ENCODE measurements at places on chromosomes 12 and 14.

GRCh38 chr12:132549059-132549458, 59.1 kb downstream of the FBRSL1 start:
- no peaks in the 10 kb centered on the region for H3K27me3 ChIP-seq
- no peak overlapping the region for H3K27ac ChIP-seq

DNA sequence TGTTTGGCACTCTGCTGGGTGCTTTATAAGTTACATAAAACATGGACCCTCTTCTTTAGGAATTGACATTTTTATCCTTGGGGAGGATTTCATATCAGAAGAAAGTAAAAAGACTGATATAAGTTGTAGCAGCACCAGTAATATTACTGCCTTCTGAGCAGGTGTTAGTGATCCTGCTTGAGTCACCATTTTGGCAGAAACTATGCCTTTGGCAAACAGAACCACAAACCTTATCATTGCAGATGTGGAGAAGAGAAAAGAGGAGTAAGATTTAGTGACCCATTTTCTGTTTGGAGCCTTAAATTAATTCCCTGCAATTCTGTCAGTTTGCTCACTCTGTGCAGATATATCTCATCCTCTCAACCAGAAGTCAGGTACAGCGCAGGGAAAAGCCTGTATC, 23.0 kb downstream of the ZNF410 start:
- H3K36me3 ChIP-seq: peaks cover 68% of the 10 kb centered on the region
- H3K4me3 ChIP-seq: no peak overlapping the region
- no peak for DNase-seq
- H3K4me1 ChIP-seq: peaks cover 6% of the 10 kb centered on the region

DNA sequence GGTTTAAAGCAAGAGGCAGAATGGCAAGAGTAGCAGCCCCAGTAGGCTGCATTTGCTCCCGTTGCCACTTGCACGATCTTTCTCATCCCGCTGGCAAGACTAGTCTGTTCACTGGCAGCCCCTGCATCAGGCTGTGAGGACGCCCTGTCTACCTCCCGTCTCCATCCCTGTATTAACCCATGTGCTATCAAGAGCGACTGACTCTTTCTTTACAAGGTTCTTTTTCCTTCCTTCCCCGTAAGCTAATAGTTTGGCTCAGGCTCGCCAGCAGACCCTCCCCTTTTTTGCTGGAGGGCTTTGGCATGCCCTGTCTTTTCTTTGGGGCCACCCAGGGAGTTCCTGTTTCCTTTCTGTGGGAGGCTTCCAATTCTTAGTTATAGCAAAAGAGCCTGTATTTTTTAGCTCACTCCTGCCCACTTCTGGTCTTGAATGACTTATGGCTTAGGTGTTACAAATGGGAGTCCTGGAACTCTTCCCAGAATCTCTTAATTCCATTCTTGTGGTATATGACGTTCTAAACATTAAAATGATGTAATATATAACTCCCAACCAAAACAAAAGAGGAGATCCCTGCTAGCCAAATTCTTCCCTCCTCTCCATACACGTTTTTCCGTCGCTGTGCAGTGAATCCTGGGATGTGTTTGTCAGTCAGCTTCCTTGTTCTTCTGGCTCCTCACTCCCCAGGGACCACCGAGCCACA, 149.0 kb downstream of the PRKCH start:
- DNase-seq: no peak
- peak overlapping the region; percentile 84 for H3K4me3 ChIP-seq
- peaks cover 48% of the 10 kb centered on the region for H3K36me3 ChIP-seq
- peaks cover 89% of the 10 kb centered on the region for H3K4me1 ChIP-seq
- H3K27ac ChIP-seq: peak overlapping the region; percentile 75

DNA sequence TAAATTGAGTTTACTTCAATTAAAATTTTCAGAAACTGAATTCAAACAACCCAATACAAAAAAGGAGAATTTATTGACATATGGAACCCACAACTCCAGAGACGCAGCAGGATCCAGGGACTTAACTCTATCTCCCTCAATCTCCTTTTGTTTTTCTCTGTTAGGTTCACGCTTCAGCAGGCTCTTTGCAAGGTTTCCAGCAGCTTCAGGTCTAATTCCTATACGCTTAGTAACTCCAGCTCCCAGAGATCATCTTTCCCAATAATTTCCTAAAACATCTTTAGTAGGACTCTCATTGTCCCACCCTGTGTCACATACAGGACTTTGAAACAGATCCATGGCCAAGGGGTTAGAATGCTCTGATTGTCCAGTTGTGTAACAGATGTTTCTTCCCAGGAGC, 175.2 kb downstream of the RMST start:
- H3K36me3 ChIP-seq: no peaks in the 10 kb centered on the region
- no peak overlapping the region for H3K27ac ChIP-seq
- no peak for DNase-seq
- H3K4me3 ChIP-seq: no peak overlapping the region

- no peak for DNase-seq
- no peaks in the 10 kb centered on the region for H3K27me3 ChIP-seq
- no peak overlapping the region for H3K4me3 ChIP-seq
- H3K27ac ChIP-seq: no peak overlapping the region
These were observed 75.9 kb upstream of the ANO2 start for GRCh38 chr12:6020930-6021329.

GRCh38 chr14:80215081-80215480, 3.8 kb upstream of the DIO2 start:
- H3K4me3 ChIP-seq: no peak overlapping the region
- no peak for DNase-seq
- H3K36me3 ChIP-seq: no peaks in the 10 kb centered on the region
- no peaks in the 10 kb centered on the region for H3K4me1 ChIP-seq

DNA sequence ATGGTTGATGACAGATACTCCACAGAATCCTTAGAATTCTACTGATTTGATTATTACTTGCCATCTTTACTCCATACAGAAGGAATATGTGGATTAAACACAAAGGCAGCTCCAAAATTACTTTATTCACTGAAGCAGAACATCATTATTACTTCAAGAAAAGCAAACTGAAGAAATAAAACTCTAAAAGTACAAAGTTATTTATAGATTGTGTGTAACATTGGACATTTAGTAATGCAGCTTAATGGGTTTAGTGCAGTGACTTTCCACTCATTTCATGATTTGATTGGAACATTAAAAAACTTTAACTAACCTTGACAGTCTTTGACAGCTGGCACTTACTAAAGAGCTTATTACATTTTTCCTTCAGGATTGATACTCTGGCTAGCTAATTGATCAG, 59.0 kb upstream of the ATP2A2 start:
- no peak overlapping the region for H3K27ac ChIP-seq
- no peak for DNase-seq
- H3K27me3 ChIP-seq: peaks cover 3% of the 10 kb centered on the region

GRCh38 chr14:95272057-95272456, 47.7 kb downstream of the CLMN start:
- DNase-seq: no peak
- peaks cover 13% of the 10 kb centered on the region for H3K4me1 ChIP-seq
- no peaks in the 10 kb centered on the region for H3K36me3 ChIP-seq
- no peaks in the 10 kb centered on the region for H3K27me3 ChIP-seq
- H3K27ac ChIP-seq: no peak overlapping the region

DNA sequence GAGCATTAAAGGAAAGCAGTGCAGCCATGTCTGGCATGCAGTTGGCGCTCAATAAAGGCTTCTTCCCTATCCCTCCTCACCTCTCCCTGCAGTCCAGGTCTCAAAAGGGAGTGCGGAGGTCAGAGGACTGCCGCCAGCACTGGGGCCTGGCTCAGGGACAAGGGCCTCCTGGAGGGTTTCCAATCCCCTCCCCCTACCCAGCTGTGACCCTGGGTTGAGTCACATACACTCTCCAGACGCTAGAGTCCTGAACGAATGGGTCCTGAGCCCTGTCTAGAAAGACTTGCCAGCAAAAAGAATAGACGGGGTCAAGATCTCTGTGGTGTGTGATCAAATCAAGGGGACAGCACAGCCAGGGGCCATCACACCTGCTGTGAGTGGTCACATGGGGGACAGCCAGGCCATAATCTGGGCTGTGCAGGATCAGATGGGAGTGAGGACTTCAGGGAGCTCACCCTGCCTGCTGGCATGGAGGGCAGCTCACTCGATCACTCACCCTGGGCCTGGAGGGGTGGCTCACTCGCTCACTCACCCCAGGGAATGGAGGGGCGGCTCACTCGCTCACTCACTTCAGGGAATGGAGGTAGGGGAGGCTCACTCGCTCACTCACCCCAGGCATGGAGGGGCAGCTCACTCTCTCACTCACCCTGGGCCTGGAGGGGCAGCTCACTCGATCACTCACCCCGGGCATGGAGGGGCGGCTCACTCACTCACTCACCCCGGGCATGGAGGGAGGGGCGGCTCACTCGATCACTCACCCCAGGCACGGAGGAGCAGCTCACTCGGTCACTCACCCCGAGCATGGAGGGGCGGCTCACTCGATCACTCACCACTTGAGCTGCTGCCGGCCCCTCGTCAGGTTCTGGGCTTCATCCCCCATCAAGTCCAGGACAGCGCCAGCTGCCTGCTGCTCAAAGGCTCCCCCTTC, 12.8 kb downstream of the CFAP73 start:
- DNase-seq: no peak
- peaks cover 46% of the 10 kb centered on the region for H3K36me3 ChIP-seq
- no peak overlapping the region for H3K4me3 ChIP-seq

DNA sequence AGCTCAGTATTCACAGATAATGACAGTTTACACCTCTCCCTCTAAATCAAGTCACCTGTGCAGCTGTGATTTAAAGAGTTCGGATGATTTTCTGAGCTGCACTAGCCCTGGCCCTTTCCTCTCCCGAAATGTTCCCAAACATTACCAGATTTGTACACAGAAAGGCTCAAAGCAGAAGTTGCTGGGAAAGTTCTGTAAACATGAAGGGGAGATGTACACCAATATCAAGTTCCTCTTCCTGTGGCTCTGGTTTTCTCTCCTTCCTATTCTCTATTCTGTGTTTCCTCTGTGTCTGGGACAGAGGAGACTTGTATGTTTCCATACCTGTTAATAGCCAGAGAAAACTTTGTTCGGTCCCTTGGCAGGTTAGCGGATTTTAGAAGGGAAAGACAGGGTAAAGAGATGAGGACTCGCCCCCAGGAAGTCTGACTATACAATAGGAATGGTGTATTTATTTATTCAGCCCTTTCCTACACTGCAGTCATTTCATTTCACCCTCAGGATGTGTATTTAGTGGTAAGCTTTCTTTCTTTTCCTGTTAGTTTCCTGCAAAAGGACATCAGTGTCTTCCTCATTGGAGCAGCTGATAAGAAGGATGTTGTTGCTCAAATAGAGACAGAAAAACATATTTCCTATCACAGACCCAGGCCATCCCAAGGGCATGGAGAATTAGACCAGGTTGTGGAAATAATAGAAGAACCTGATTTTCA, 7.6 kb upstream of the NUMB start:
- DNase-seq: no peak
- H3K36me3 ChIP-seq: peaks cover 1% of the 10 kb centered on the region
- H3K27ac ChIP-seq: peak overlapping the region; percentile 19
- no peaks in the 10 kb centered on the region for H3K27me3 ChIP-seq
- peaks cover 65% of the 10 kb centered on the region for H3K4me1 ChIP-seq

GRCh38 chr12:32135967-32136366, 29.3 kb downstream of the BICD1 start:
- peaks cover 8% of the 10 kb centered on the region for H3K27me3 ChIP-seq
- no peaks in the 10 kb centered on the region for H3K36me3 ChIP-seq
- H3K27ac ChIP-seq: no peak overlapping the region
- no peak for DNase-seq
- no peak overlapping the region for H3K4me3 ChIP-seq

- no peaks in the 10 kb centered on the region for H3K27me3 ChIP-seq
- no peak overlapping the region for H3K27ac ChIP-seq
- H3K36me3 ChIP-seq: no peaks in the 10 kb centered on the region
- H3K4me3 ChIP-seq: no peak overlapping the region
These were observed 463.4 kb upstream of the TMEM132C start for GRCh38 chr12:127803545-127803944.

All from activated T-helper 1 cell treated with anti-CD3 and anti-CD28 coated beads, Interleukin-12 subunit alpha, Interleukin-12 subunit beta, Interleukin-2, Interleukin-4 antibody, amounts not matched to agents 30 ng/mL and 10 ng/mL and 1 ng/mL, durations not matched to agents 14 hours and 24 hours and 36 hours (primary cell).